Activated T-cell treated with anti-CD3 and anti-CD28 coated beads, Interleukin-2, amount 50 U/mL, for 48 hours (primary cell): ENCODE measurements at places on chromosomes 16 and 17.

DNA sequence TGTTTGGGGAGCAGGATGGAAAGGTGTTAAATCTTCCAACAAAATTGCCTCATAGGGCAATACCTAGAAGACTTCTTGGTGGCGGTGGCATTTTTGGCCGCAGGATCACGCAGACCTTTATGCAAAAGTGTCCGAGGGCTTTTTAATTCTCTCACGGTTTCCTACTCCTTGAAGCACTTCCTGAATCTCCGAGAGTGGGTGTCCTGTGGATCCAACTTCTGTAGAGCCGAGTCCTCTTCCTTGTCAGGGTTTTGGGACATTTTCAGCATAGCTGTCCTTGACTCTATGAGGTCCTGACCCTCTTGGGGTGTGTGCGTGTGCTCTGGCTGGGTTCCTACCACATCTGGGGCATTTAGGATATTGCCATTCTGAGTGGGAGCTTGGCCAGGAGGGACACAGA lies 31.7 kb downstream of the IL21R start:
- DNase-seq, result no peak

DNA sequence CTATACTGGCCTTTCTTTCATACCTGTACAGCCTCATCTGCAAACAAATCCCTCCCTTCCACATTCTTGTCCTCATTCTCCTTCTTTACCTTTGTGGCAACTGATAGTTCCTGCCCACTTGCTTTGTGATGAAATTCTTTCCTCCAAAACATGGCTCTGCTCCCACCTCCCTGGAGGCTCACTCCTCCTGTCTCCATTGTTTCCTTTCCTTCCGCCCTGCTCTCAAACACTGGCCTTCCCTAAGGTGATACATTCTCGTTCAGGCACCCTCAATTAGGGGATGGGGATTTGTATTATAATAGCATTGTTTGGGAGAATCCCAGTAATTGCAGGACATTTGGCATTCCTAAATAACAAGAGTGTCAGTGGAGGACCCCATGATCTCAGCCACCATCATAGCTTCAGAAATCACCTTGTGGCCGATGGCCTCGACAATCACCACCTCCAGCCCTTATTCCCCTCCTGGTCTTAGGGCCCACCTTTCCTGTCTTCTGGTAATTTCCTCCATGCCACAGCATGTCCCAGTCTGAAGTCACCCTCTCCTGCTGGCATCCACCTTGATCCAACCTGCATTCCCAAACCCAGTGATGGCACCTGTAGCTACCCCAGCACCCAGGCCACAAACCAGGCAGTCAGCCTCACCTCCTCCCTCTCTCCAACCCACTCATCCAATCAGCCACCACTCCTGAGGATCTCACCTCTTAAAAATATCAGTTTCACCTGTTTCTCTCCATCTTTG lies 7.9 kb downstream of the UNC119 start:
- no peak for DNase-seq

- DNase-seq, result no peak
Measured at GRCh38 chr16:70345840-70346239, 863 bp upstream of the DDX19A start.

GRCh38 chr16:84292011-84292410 lies 2.7 kb upstream of the WFDC1 start:
- no peak for DNase-seq

GRCh38 chr16:57062329-57062728 lies 30.1 kb upstream of the CPNE2 start:
- DNase-seq, result no peak

DNA sequence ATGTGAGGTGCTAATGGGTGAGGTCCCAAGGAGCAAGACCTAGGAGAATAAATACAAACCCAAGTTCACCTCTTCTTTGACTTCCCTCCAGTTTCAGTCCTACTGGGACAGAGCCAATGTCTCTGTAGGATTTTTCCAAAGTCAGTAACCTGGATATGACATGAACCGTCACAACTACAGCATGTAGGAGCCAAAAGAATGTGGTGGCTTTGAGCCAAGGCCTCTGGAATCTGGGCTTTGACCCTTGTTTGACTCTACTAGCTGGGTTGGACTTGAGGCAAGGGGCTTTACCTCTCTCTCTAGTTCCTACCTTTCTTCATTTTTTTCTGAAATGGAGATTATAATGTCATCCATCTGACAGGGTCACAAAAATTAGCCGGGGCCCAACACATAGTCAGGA lies 91.4 kb downstream of the CACNG3 start:
- DNase-seq, result no peak

DNA sequence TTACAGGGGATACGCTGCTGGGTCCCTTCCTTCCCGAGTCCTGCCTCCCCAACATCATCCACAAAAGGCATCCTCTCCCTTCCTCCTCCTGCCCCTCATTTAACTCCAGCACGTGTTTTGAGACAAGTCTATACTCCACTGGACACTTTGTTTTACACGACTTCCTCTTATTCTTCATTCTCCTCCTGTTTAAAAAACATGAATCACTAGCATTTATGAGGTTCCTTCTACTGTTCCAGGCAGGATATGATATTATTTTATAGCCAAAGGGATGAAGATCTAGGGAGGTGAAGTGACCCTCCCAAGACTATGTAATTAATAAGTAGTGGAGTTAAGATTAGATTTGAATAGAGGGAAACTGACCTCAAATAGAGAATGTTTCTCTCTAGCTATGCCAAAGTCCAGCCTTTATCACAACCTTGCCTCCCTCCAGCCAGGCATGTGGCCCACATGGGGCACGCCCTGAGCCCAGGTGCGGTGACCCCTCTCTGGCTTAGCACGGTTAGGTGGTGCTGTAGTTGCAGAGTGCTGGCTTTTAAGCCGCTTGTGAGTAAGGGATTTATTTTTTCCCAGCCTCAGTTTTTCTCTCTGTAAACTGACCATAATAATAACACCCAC lies 1.3 kb upstream of the HSD17B2 start:
- DNase-seq, result no peak

DNA sequence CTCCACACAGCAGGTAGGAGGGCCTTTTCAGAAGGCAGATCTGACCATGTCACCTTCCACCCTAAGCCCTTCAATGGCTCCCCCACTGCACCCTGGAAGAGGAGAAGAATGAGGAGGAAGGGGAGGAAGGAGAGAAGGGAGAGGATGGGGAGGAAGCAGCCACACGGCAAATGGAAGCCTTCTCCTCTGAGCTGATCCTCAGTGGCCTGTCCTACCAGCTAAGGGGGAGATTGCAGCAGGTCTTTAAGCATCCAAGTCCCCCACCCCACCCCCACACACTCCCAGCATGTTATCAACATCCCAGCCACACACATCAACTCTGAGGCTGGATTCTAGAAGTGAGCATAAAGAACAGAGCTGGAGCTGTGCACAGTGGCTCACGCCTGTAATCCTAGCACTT lies 46.2 kb upstream of the RBFOX3 start:
- no peak for DNase-seq

- DNase-seq, result no peak
Measured at GRCh38 chr16:83928341-83929055, 24.5 kb upstream of the OSGIN1 start.

- DNase-seq, result peak; percentile 88
Measured at GRCh38 chr17:75250009-75250471, 11.4 kb downstream of the GGA3 start.

- DNase-seq, result no peak
Measured at GRCh38 chr16:27706156-27706865, 156.4 kb downstream of the KATNIP start.

- no peak for DNase-seq
Measured at GRCh38 chr16:5016967-5017677, 16.6 kb downstream of the NAGPA start.

- no peak for DNase-seq
Measured at GRCh38 chr16:11211977-11212797, 43.8 kb downstream of the SOCS1 start.

- no peak for DNase-seq
Measured at GRCh38 chr17:58918072-58918471, 162.4 kb downstream of the PPM1E start.

GRCh38 chr17:42133461-42134041 lies 10.9 kb downstream of the HSPB9 start:
- DNase-seq, result peak; percentile 43

DNA sequence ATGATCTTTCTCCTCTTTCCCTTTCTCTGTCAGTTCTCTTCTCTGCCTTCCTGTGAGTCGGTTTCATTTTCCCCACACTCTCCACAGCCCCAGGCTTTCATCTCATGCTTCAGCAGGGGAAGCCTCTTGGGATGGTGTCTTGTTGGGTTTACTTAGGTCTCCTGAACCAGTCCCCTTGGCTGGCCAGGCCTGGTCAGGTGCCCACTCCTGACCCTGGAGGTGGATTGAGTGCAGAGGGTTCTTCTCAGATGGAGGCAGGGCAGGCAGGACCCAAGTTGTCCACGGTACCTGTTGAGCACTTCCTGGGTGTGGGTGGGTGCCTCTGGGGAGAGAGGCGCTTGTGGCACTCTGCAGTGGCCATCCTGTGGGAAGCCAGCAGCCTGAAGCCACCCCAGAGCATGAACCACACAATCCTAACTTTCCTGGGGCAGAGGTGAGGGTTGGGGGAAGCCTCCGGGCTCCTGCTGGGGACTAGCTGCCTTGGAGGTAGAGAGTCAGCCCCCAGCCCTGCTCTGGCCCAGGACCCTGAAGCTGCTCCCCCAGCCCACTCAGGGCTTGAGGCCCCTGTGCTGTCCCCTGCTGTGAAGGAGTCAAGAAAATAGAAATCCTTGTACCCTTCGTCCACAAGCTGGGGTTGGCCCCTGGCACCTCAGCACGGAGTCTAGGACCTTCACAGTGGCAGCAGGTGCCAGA lies 2.0 kb upstream of the RAP1GAP2 start:
- no peak for DNase-seq

DNA sequence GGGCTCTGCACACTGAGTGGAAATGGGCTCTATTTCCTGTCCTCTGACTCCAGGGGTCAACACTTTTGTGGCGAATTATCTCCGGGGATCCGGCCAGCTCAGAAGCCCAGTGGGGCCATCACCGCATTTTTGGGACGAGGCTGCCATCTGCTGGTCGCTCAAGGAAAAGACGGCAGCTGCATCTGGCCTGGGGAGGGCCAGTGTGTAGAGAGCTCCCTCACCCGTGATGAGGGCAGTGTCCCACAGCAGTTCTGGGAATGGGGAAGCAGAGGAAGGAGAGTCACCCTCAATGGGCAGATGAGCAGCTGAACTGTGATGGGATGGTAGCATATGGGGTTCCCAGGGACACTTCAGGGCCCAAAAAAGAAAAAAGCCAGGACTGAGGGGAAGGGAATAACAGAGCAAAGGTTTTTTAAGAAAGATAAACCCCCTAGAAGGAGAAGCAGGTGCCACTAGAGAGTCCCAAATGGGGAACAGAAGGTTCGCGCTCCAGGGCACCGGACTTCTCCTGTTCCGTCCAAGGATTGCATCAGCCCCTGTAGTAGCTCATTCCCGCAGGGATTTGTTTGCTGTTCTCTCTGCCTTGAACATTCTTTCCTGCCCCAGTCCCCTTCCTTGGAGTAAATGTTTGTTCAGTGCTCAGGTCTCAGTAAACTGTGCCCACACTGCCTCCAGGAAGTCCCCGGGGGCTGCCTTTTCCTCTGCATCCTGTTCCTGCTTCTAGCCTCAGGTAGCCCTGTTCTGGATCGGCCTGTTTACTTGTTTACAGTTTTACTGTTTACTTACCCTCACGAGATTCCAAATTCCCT lies 9.3 kb upstream of the ABCC12 start:
- DNase-seq, result peak; percentile 84

DNA sequence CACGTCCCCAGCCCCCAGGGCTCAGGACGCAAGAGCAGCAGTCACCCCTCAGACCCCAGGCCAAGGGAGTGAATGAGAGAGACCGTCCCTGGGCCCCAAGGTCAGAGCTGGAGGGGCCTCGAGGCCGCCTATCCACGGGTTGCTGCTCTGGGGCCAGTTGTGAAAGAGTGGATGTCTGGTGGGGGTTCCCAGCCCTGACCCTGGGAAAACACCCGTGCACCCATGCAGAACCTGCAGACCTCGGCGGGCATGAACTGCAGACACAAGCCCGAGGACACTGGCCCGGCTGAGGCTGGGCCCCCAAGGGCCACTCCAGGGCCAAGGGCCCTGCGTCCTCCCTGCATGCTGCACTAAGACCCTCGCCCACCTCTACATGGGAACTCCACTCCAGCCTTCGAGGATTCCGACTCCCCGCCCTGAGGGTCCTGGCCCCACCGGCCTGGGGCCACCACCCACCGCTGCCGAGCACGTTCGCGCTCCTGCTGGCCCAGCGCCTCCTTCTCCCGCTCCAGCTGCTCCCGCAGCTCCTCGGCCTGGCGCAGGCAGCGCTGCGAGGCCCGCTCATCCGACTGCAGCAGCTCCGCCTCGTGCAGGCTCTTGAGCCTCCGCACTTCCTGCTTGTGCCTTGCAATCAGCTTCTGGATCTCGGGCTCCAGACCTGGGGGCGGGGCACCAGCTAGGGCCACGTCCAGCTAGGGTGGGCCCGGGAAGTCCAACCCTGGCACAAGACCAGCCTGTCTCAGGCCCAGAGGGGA lies 27.6 kb upstream of the AATK start:
- DNase-seq, result no peak
